ENCODE measurements at places on chromosomes 6 and 20.
A peak's percentile ranks its signal among the peaks of the same experiment; 100 is the strongest.

DNA sequence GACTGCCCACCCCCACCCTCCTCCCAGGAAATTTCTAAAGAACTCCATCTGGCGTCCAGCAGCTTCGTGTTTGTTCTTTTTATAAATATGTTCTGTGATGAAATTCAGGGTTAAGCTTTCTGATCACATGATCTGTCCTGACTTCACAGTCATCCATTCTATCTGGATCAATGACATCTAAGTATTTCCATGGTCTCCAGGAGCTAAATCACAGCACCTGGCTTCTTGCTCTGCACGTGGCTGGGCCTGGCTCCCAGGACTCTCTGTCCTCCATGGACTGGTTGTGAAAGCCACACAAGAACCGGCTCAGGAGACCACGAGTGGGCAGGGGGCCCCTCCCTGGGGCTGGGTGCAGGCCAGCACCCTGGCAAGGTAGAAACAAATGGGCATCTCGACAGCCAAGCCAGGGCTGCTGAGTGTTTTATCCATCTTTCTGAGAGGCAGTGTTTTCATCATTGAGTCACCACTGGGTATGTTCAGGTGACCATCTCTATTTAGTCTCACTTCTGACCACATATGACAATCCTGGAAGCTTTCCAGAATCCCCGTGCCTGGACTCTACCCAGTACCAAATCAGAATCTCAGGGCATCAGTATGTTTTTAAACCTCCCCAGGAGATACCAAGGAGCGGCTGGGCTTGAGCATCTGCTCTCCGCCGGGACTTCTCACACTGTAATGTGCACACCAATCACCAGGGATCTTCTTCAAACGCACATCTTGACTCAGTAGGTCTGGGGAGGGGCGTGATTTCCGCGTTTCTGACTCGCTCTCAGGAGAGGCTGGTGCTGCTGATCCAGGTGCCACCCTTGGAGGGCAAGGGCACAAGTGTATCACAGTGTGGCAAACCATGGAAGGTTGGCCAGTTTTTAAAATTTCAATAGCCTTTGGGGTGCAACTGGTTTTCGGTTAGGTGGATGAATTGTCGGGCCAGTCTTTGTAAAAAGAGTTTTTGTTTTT, 31.6 kb upstream of the PXDC1 start:
- DNase-seq = no peak

- DNase-seq = peak; percentile 44
Measured at GRCh38 chr6:75130784-75131183, 75.1 kb downstream of the COL12A1 start.

- DNase-seq = peak; percentile 66
Measured at GRCh38 chr20:17679941-17680835, 1.9 kb downstream of the RRBP1 start.

DNA sequence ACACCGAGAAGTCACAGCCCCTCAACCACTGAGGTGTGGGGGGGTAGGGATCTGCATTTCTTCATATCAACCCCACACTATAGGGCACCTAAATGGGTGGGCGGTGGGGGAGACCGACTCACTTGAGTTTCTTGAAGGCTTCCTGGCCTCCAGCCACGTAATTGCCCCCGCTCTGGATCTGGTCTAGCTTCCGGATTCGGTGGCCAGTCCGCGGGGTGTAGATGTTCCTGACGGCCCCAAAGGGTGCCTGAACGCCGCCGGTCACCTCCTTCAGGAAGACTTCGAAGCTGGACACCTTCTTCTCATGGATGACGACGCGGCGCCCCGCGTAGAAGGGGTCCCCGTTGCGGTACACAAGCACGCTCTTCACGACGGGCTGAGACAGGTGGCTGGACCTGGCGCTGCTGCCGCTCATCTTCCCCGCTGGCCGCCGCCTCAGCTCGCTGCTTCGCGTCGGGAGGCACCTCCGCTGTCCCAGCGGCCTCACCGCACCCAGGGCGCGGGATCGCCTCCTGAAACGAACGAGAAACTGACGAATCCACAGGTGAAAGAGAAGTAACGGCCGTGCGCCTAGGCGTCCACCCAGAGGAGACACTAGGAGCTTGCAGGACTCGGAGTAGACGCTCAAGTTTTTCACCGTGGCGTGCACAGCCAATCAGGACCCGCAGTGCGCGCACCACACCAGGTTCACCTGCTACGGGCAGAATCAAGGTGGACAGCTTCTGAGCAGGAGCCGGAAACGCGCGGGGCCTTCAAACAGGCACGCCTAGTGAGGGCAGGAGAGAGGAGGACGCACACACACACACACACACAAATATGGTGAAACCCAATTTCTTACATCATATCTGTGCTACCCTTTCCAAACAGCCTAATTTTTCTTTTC, at the start of gene DCDC2:
Gene DCDC2 (minus strand): TSS at position 724 of the 883 bp plus-strand sequence. CDS start 309 bp downstream, at position 415.
- DNase-seq = no peak

- DNase-seq = peak; percentile 7
Measured at GRCh38 chr6:79168695-79168980, 65.8 kb downstream of the HMGN3 start.

- DNase-seq = peak; percentile 69
Measured at GRCh38 chr20:561437-562231, 18.0 kb upstream of the CSNK2A1 start.

DNA sequence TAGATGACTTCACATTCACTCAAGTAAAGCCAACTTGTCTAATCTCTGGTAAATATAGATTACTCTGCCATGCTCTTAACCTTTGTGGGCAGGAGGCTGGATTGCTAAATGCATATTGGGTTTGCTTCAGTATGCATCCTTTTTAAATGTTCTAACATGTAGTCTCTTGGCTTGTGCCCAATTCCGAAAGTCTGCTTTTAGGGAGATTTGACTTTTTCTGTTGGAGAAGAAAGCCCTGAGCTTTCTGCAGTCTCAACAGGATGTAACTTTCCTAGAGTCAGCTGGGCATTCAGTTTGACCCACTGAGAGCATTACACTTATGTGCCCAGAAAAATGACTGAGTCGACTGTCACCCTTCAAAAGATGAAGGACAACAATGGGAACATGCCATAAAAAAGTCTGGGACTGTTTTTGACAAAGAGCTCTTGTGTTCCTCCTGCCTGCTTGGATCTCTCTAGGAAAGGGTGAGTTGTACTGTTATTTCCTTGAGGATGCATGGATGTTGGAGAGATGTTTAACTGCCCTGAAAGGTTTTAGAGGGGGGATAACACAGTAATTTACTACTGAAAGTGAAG, 299.4 kb downstream of the ZFAND3 start:
- no peak for DNase-seq

DNA sequence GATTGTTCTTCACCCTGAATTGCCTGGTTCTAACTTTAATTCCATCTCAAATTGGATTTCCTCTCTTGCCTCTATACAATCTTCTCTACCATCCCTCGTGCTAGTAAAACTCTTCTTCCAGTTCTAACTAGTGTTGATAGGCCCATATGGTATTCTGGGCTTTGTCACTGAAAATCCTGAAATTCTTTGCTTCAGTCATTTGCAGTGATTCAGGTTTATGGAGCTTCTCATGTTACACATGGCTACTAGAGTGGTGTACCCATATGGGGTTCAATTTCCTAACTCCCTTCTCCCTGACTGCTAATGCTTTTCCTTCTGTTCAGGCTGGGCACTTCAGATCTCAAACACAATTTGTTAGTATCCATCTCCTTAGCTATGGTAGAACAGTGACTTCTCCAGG, 956.6 kb downstream of the KIF16B start:
- peak; percentile 46 for DNase-seq

DNA sequence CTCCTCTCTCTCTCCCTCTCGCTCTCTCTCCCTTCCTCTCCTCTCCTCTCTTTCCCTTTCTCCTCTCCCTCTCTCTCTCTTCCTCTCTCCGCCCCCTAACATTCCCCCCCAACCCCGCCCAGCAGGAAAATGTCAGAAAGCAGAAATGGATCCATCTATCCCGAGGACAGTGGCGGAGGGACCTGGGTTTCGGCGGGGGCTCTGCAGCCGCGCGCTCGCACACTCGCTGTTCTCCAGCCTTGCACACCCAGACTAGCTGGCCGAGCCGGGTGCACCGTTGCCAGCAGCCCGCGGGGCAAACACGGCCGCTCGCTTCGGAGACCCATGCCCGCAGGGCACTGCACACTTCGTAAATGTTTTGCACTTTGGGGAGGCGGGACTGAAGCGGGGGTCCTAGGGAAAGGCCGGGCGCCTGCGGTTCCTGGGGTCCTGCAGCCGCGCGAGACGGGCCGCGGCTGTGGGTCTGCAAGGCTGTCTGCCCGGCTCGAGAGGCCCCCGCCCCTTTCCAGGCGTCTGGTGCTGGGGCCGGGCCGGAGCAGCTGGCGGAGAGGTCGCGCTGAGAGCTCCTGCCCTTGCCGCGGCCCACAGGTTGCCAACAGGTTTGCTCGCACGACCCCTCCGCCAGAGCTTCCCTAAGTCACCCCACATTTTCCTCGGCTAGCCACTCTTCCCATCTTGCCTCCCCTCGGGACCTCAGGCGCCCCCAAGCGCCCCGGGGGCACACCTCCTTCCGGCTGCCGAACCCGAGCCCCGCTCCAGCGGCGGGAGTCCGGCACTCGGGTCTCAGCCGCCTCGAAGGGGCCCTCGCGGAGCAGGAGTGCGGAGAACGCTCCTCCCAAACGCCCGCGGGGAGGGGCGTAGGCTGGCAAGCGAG, 818 bp upstream of the MDGA1 start:
- peak; percentile 70 for DNase-seq

- DNase-seq = peak; percentile 58
Measured at GRCh38 chr6:83311231-83311630, 118.1 kb downstream of the RWDD2A start.

DNA sequence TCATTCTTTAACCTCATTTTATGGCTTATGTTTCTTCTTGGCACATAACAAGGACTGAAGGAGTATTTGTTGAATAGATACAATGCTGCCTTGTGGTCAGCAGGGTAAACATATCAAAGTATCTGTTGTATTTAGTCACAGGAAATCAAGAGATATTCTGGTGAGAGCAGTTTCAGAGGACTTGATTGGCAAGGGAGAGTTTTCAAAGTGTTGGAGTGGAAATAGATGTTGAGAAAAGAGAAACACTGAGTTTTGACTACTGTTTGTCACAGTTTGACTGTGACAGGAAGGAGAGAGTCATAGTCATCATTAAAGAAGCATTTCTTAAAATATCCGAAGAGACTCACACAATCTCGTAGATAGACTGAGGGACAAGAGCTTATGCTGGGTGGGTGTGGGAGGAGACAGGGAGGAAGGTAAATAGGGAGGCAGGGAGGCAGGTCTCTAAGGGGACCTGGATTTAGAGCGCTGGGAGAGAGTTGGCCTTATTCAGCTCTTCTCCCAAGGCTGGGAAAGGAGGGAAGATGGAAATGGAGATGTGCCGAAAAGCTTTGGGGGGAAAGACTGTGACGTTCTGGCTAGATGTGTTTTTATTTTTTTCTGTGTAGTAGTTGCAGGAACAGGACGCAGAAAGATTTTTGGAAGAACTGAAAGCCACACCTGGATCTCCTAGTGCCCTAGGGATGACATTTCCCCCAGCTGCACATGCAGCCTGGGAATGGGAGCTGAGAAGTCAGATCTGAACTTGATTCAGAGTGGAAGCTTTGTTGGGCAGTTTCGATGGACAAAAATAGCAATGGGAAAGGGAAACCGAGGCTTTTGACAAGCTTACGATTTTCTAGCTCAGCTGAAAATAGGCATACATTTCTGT, 65.0 kb upstream of the IFNGR1 start:
- DNase-seq = peak; percentile 49

DNA sequence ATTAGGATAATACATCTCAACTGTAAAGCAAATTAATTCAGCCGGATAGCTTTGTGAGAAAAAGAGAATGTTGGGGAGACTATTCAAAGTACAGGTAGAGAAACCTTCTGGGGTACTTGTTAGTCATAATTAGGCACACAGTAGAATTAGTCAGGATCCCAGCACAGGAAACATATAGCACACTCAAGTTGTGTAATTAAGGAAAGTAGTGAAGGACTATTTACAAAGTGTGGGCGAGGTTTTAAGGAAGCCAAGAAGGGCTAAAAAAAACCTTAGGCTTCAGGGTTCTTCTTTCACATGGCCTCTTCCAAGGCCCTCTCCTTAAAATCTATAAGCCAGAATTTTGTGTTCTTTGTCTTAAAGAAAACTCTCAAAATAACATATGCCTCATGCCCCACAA, 126.7 kb downstream of the RTN4IP1 start:
- DNase-seq = no peak

GRCh38 chr6:97427648-97428047, 144.6 kb upstream of the MMS22L start:
- no peak for DNase-seq

DNA sequence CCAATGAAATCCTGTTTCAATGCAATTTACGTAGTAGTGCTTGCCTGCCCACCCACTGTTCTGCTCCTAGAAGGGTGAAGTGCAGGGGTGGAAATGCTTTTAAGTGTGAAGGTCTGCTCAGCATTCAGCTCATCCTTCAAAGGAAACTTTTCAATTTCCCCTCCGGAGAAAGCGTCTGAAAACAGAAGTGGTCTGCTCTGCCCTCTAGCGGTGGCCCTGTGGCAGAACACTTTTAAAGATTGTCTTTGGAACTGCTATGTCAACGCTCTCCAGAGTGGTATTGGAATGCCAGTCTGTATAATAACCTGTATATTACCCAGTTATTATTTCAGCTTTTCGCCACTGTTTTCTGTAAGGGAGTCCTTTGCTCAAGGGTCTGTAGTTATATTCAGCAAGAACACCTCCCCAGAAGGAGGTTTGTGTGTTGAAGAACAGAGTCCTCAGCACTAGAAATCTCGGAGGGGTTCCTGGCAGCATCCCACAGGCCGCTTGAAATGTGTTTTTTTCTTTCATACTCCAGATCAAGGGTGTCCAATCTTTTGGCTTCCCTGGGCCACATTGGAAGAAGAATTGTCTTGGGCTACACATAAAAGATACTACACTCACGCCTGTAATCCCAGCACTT, 63.1 kb upstream of the KLHL31 start:
- peak; percentile 50 for DNase-seq

DNA sequence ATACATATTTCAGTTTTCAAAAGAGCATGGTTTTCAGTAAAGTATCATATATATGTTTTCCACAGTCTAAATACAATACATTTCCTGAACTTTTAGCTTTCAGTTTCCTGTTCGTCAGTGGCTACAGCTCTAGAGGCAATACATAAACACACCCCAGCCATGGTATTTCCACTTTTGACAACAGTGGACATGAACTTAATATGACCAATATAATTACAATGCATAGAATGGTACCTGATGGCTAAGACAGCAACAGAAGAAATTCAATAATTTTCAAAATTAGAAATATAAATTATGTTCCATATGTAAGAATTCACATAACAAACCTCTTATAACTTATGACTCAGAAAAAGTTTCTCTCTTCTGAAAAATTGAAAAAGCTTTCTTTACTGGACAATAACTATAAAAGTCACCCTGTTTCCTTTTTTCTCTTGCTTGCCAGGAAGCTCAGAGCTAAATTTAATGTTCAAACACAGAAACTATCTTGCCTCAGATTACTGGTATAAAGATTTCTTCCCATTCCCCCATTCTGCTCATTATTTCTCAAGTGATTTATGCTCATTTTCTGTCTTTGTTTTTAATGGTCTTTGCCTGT, 19.2 kb downstream of the FKBP5 start:
- peak; percentile 35 for DNase-seq

- peak; percentile 2 for DNase-seq
Measured at GRCh38 chr20:16063881-16064280, 509.4 kb downstream of the KIF16B start.

GRCh38 chr20:58792426-58792825, 58.3 kb downstream of the GNAS-AS1 start:
- no peak for DNase-seq
